ENCODE measurements at places on chromosomes 5 and 9.

DNA sequence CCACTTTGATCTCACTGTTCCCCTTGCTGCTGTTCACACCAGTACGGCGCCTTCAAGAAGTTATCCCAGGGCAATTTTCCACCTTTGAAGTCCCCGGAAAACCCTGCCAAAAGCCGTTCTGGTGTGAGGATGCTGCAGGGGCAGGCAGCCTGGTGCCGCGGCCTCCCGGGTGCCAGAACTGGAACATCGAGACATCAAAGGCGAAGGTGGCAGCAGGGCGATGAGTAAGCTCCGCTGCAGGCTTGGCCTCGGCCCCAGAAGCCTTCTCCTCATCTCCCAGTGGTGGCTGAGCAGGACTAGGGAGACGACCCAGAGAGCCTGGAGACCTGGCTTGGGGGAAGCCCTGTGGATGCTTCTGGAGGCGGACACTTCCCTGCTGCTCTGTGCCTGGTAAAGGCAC, 115.3 kb upstream of the MSX2 start:
- no peak for DNase-seq

GRCh38 chr9:37327553-37327952, 94.9 kb upstream of the GRHPR start:
- no peak for DNase-seq

- DNase-seq: no peak
Measured at GRCh38 chr5:39461007-39461682, 36.4 kb upstream of the DAB2 start.

- no peak for DNase-seq
Measured at GRCh38 chr9:78371981-78372380, 75.1 kb downstream of the PSAT1 start.

DNA sequence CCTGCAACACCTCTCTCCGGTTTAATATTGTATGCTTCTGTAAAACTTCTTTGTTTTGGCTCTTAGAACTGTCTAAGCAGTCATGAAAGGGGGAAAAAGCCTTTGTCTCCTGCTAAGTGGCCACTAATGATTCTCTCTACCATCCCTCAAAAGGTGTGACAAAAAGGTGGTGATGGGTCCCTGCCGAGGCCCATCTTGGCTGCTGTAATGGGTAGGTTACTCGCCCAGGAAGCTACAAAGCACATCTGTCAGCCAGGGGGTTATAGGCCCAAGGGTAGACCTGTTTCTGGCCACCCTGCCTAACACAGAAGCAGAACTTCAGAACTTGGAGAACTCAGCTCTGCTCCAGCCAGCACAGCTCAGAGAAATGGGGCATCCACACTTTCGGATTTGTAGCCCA, 1.6 kb downstream of the FAM219A start:
- no peak for DNase-seq
